Foreskin melanocyte (primary cell): ENCODE measurements at places on chromosomes 13 and 19.

GRCh38 chr19:31144075-31144870, 205.0 kb downstream of the TSHZ3 start:
- DNase-seq, result no peak

- DNase-seq, result no peak
These were observed 462.5 kb upstream of the KLF12 start for GRCh38 chr13:74596691-74597090.

DNA sequence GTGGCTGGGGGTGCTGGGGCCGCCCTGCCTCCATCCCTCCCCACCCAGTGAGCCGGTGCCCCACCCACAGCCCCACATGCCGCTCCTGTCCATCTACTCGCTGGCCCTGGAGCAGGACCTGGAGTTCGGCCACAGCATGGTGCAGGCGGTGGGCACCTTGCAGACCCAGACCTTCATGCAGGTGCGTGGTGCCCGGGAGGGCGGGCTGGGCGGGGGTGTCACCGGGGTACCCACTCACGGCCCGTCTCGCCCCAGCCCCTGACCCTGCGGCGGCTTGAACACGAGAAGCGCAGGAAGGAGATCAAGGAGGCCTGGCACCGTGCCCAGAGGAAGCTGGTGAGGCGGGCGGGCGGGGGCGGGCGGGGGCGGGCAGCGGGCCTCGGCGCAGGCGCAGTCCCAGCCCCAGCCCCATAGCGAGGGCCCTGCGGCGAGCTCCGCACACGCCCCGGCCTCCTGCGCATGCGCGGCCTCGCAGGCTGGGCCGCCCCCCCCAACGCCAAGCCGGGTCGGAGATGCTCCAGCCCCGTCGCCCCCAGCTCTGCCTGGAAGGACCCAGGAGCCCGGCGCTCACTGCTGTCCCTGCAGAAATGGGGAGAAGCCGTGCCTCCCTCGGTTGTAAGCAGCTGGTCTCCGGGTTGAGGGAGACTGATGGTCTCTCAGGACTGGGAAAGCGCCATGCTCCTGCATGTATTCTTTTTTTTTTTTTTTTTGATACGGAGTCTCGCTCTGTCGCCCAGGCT, 7.7 kb downstream of the ARHGAP45 start:
- no peak for DNase-seq

- no peak for DNase-seq
These were observed 49.0 kb upstream of the OXGR1 start for GRCh38 chr13:97043302-97043701.

DNA sequence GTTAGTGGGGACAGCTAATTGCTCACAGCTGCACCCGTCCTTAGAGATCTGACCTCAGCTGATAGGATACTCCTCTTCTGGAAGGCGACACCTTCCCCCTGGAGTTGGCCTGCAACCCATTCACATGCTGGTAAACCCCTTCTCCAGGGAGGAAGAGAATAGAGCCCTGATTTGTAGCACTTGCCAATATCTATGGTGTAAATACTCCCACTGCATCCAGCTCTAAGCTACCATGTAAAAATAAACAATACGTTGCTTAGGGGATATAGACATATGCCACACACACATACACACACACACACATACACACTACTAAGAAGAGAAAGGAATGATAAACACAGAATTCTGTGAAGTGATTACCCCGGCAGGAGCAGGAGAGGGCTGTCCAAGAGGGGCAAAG, 49.4 kb upstream of the KCTD15 start:
- DNase-seq, result no peak

DNA sequence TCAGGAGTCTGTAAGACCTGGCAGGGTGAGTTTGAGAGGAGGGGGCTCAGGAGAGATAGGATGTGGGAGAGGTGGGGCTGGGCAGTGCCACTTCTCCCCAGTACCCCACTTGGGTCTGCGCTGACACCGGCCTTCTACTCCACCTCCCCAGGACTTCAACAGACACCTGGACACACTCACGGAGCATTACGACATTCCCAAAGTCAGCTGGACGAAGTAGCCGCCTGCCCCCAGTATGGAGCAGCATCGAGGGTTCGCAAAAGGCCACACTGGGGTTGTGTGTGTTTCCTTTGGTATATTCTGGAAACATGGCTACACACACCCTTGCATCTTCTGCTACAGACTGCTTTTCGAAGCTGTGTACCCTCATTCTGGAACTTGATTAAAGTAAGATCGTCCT, 5.5 kb downstream of the FAM32A start:
- no peak for DNase-seq
